Caki2 (cell line): ENCODE measurements at places on chromosomes 5 and 9.

GRCh38 chr9:95215336-95215898 is 102.1 kb downstream of the FANCC start:
- DNase-seq: no peak

DNA sequence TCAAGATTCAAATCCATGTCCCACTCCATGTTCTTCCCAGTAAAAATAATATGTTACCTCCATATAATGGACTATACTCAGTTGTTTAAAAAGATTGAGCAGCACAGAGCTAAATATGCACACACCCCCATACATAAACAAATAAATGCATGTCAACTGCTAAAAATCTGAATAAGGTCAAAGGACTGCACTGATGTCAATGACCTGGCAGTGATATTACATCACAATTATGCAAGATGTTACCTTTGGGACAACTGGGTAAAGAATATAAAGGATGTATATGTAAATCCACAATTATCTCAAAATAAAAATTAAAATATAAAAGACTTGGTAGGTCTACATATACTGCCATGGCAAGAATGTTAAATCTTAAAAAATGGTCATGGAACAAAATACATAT is 57.9 kb downstream of the CDK5RAP2 start:
- DNase-seq: no peak

DNA sequence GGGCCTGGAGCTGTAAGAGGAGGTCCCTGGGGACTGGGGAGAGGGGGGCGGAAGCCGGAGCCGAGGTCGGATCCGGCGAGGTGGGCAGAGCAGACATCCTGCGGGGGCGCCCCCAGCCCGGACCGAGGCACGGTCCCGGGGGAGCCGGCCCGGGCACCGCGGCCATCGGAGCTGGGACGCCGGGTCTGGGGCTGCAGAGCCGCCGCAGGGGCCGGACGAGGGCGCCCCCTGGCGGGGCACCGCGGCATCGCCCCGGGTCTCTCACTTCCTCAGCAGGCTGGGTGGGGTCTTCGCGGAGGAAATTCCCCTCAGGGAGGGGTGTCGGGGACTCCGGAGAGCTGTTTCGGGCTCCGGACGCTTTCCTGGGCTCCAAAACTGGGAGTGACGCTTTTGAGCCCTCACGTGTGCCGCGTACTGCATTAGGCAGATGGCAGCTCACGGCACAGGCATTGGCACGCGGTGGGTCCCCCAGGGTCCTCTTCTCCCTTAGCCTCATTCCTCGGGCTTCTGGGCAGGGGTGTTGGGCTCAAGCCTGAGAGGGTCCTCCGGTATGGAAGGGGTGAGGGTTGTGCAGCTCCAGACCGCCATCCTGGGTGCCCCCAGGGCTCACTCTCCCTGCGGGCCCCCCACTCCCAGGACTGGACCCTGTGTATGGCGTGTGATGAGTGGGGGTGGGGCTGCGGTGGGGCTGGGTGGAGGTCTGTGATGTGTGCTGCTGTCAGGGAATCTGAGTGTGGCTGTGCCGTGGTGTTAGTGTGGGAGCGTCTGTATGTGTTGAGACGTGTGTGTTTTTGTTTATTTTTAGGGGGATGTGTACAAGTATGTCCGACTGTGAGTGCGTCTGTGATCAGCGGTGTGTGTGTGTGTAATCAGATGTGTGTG is 29.6 kb downstream of the LHX2 start:
- DNase-seq: no peak

- DNase-seq: peak; percentile 64
These were observed 23.3 kb upstream of the CPLANE1 start for GRCh38 chr5:37272511-37272910.

- DNase-seq: no peak
These were observed 213.7 kb upstream of the NR4A3 start for GRCh38 chr9:99607842-99608448.

DNA sequence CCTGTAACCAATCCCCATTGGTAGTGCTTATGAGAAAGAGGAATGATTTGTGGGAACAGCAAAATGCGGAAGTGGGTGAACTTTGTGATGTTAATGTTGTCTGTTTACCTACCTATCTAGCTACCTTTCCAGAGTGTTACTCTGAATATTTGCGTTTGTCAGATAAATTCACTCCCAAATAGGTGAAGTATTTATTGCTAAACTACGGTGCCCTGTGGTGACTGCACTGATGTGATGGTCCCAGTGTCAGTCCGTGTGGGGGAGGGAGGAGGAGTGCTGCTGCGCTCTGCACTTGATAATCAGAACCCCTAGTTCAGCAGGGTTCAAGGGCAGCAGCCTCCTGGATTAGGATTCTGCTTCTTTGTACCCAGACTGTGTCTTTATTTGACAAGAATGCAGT is 55.3 kb downstream of the TJP2 start:
- no peak for DNase-seq

DNA sequence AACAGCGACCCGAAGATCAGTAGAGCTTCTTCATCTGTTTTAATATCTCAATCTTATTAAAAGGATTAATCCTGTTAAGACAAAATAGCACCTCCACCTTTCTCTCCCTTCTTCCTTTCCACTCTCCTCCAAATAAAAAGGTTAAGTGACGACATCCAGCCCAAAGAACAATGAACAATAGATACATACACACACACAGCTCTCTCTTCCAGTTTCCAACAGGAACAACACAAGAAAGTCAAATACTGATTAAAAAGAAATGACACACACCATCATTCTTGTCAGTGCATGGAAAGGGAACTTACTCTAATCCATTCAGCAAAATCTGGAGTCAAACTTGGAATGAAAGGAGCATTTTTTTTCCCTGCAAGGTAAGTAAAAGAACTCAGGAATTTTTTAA is 2.8 kb downstream of the ARL15 start:
- DNase-seq: no peak

DNA sequence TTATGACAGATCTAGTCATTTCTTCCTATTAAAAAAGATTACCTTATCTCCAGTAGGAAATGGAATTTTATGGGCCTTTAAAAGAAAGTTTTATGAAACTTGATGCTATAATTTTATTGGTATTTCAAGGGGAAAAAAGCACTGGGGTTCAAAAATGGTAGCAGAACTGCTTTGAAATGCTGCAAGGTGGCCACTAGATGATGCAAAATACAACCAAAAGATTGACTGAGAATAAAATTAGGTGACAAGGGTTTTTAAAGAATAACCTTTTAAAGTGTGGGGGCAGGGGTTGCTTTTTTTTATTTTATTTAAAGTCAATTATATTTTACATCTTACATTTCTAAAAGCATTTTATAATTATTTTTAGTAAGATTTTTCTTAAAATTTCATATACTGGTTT is 61.7 kb downstream of the KLF9 start:
- DNase-seq: no peak

- DNase-seq: no peak
These were observed 1942.4 kb upstream of the WWC1 start for GRCh38 chr5:166349046-166349445.

GRCh38 chr5:91151947-91152346 is 231.2 kb downstream of the ARRDC3 start:
- peak; percentile 38 for DNase-seq

DNA sequence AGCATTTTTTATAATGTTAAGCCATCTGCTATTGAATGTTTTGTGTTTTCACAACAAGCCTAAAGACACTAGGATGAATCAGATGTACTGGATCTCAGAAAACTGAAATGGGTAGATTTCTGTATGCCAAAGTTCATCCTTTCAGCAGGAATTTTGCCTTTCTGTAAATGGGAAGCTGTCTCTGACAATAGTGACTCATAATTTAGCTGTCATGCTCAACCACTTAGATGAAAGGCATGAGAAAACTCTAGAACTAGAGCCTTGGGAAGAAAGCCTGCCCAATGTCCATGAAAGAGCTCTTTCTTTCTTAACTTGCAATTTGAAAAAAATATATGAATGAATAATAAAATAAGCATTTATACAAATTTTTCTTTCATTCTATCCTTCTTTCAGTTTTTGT is 616.0 kb upstream of the EDIL3 start:
- DNase-seq: peak; percentile 4

DNA sequence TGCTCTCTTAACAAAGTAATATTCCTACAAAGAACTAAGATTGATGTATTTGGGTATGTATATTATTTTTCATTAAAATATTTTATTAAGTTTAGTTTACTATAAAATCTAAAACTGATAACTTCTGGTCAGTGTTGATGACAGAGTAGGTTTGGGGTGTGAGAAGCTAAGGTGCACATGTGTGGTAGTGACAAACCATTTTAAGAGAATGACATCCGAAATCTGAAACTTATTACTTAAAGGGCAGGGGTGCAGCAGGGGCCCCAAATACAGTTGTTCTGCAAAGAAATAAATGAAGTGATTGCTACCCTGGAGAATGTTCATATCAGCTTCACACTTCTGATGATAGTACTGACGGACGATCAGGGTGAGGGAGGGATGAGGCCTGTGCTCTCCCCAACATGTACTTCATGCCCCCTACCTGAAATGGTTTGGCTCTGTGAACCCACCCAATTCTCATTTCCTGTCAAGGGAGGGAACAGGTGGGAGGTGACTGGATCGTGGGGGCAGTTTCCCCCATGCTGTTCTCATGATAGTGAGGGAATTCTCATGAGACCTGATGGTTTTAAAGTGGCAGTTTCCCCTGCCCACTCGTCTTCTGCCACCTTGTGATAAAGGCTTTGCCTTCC is 125.3 kb upstream of the RFX3 start:
- DNase-seq: no peak

DNA sequence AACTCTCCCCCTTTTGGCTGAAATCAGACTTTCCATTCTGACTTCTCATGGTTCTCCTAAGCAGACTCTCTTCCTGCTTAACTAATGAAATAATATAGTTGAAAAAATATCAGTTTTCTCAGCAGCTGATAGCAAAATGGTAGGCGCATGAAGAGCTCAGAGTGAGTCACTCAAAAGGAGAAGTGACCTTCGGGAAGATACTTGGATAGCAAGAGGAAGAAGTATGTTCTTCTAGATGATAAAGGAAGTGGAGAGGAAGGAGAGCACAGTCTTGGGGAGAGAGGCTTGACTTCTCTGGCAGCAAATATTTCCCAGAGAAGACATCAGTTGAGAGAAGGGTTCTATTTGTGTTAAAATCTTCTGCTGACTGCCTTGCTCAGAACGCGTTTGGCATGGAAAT is 101.5 kb downstream of the TAF11L14 start:
- DNase-seq: no peak

DNA sequence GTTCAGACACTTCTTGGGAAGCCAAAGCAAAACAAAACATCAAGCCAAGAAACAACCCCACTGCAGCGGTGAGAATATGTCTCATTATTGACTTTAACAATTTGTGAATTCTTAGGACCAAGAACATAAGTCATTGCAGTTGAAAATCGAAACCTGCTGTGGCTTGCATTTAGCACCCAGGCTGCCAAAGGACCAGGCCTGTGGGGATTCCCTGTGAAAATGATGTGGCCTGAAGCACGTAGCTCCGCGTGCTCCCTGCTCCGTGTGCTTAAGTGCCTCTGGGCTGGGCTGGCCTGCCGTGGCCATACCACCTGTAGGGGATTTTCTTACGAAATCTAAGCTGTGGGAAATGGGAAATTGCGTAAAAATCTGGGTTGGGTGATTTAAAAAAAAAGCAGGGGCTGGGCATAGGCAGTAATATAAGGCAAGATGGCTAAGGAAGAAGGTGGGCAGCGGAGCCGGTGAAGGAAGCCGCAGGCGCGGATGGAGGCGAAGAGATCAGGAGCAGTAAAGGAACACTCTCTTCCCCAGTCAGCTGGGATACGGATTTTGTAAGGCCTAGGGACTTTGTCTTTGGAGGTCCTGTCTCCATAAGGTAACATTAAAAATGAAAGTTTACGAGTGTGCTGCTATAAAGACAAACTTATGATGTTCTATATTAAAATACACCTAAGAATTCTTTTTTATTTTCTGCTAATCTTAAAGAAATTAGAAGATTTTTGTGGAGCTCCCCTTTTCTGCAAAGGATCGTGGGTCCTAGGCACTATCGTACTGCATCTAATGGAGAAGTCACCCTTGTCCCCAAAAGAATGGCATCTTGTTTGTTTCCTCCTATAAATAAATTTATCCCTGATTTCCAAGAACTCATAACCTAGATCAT is 189.6 kb upstream of the SEMA6A start:
- no peak for DNase-seq

GRCh38 chr9:7238247-7238637 is 480.5 kb downstream of the KDM4C start:
- DNase-seq: no peak

GRCh38 chr9:127181595-127182190 is 59.3 kb upstream of the ANGPTL2 start:
- DNase-seq: no peak

GRCh38 chr5:107135391-107135790 is 535.3 kb downstream of the EFNA5 start:
- DNase-seq: no peak

- DNase-seq: no peak
These were observed 96.3 kb upstream of the FANCC start for GRCh38 chr9:95413793-95414192.

- DNase-seq: no peak
These were observed 71.4 kb downstream of the SLC12A2 start for GRCh38 chr5:128154943-128155342.

DNA sequence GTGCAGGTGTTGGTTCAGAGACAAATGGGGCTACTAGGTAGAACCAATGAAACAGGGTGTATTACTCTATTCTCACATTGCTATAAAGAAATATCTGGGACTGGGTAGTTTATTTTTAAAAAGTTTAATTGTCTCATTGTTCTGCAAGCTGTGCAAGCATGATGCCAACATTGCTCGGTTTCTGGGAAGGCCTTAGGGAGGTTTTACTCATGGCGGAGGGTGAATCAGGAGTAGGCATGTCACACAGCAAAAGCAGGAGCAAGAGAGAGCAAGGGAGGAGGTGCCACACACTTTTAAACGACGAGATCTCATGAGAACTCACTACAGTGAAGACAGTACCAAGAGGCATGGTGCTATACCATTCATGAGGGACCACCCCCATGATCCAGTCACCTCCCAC is 134.6 kb downstream of the PIK3R1 start:
- no peak for DNase-seq

- no peak for DNase-seq
These were observed 374.8 kb downstream of the EFNA5 start for GRCh38 chr5:107295914-107296313.

DNA sequence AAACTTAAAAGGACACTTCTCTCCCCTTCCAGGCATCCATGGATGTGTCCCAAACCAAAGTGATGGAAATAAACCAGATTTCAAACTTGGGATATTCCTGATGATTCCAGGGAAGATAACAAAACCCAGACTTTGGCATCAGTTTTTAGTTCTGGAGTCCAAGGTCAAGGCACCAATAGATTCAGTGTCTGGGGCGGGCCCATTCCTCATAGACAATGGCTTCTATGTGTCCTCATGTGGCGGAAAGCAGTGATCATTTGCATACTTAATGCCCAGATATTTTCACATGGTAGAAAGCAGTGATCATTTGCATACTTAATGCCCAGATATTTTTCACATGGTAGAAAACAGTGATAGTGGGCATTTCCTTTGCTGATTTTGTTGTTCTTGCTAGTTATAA is 151.4 kb upstream of the DAP start:
- DNase-seq: no peak

- no peak for DNase-seq
These were observed 61.7 kb downstream of the OTULIN start for GRCh38 chr5:14726066-14726838.

- no peak for DNase-seq
These were observed 170.3 kb upstream of the RAD23B start for GRCh38 chr9:107112707-107113243.
